ENCODE measurements at places on chromosomes 7 and 10. TPM values are rescaled to one million over a fixed set of nuclear protein-coding genes. Genes with fewer than 3 reads are reported as not detected.

- H3K36me3 ChIP-seq: no peaks in the 10 kb centered on the region
- no peaks in the 10 kb centered on the region for H3K27me3 ChIP-seq
- no peak overlapping the region for H3K27ac ChIP-seq
- no peaks in the 10 kb centered on the region for H3K4me1 ChIP-seq
- no peak overlapping the region for H3K4me3 ChIP-seq
- DNase-seq: no peak
These were observed 104.5 kb downstream of the PIP4K2A start for GRCh38 chr10:22609719-22610465.

- no peaks in the 10 kb centered on the region for H3K36me3 ChIP-seq
- no peak overlapping the region for H3K27ac ChIP-seq
- H3K4me3 ChIP-seq: no peak overlapping the region
- H3K4me1 ChIP-seq: no peaks in the 10 kb centered on the region
These were observed 18.1 kb upstream of the TFAM start for GRCh38 chr10:58367069-58367468.

DNA sequence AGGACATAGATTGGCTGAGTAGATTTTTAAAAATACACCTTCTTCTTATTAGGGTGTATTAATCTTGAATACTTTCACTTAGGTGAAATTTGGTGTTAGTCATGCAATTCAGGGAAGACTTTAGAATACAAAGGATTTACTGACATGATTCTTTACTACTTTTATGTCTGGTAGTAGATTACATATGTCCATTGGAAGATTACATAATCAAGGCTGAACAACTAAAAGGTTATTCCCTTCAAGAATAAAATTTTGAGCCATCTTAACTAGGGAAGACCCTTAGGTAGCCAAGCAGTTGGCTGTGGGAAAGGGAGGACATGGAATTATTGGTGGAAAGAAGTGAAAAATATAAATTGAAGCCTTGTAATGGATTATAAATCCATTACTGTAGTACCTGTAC lies 165.0 kb downstream of the ITGB1 start:
- H3K4me1 ChIP-seq: peaks cover 2% of the 10 kb centered on the region

GRCh38 chr7:97011104-97011503 lies 5.8 kb downstream of the DLX6 start:
- no peak overlapping the region for H3K27ac ChIP-seq
- no peak overlapping the region for H3K4me3 ChIP-seq
- H3K27me3 ChIP-seq: peaks cover 53% of the 10 kb centered on the region
- DNase-seq: no peak

The EIF5AL1 gene
- 0.33 TPM for total RNA-seq

The DPP6 gene
- not detected for total RNA-seq

The CEP41 gene
- 8.0 TPM for total RNA-seq

The NODAL gene
- not detected for total RNA-seq

The RPEL1 gene
- total RNA-seq: 0.17 TPM

The GPR15LG gene
- total RNA-seq: not detected
